ENCODE measurements at places on chromosomes 7 and 10. TPM values are rescaled to one million over a fixed set of nuclear protein-coding genes. Genes with fewer than 3 reads are reported as not detected.

The FAM131B gene
- 26.7 TPM for total RNA-seq

The C10orf71 gene
- 0.06 TPM for total RNA-seq

The FAM180A gene
- 0.61 TPM for total RNA-seq

The CPA4 gene
- 1.5 TPM for total RNA-seq

The GIMAP5 gene
- total RNA-seq = 8.6 TPM

DNA sequence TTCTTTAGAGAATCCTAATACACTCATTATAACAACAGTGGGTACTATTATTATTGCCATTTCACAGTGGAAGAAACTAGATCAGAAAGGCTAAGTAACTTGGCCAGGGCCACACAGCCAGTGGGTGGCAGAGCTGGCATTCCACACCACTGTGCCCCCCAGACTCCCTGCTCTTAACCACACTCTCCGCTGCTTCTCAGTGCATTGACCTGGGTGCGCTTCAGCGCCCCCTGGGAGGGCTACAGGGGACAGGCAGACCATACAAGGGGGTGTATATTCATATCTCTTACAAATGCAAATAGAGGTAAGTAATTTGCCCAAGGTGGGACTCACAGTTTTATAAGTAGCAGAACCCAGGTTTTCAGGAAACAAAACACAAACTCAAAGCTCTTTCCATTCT lies 77.0 kb upstream of the NMT2 start:
- H3K27ac ChIP-seq = no peak overlapping the region
- no peak overlapping the region for H3K4me3 ChIP-seq
- peaks cover 17% of the 10 kb centered on the region for H3K36me3 ChIP-seq
- DNase-seq = no peak
- H3K27me3 ChIP-seq = no peaks in the 10 kb centered on the region

GRCh38 chr7:37015353-37016034 lies 291.2 kb upstream of the AOAH start:
- no peaks in the 10 kb centered on the region for H3K4me1 ChIP-seq
- no peak for DNase-seq
- no peak overlapping the region for H3K27ac ChIP-seq
- no peaks in the 10 kb centered on the region for H3K27me3 ChIP-seq
- no peak overlapping the region for H3K4me3 ChIP-seq

- H3K27ac ChIP-seq = no peak overlapping the region
- no peak overlapping the region for H3K4me3 ChIP-seq
- H3K36me3 ChIP-seq = no peaks in the 10 kb centered on the region
- H3K4me1 ChIP-seq = no peaks in the 10 kb centered on the region
Measured at GRCh38 chr10:109474812-109475211, 448.5 kb downstream of the XPNPEP1 start.

- no peaks in the 10 kb centered on the region for H3K27me3 ChIP-seq
- no peaks in the 10 kb centered on the region for H3K4me1 ChIP-seq
- DNase-seq = no peak
- no peaks in the 10 kb centered on the region for H3K36me3 ChIP-seq
- H3K27ac ChIP-seq = no peak overlapping the region
- no peak overlapping the region for H3K4me3 ChIP-seq
Measured at GRCh38 chr10:45399113-45399512, 25.1 kb downstream of the ALOX5 start.

DNA sequence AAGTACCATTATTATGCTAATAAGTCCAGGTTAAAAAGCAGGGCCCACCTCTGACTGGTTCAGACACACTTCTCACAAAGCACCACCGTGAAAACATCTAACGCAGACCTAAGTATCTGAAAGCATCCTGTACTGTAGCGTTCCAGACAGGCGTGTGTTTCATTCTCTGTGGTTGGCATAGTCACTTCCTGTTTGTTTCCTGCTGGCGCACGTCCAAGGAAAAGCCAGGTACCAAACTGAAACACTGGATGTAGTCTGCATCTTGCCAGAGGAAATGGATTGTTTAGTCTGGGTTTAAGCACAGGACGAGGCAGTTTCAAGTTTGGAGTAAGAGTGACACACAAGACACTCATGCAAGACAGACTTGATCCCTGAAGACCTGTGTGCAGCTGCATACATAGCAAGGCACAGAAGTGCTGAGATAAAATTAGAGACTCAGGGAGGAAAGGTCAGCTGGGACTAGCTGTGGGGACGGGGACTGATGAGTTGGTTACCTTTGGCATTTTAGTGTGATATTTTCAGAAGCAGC lies 23.3 kb downstream of the BPGM start:
- H3K4me1 ChIP-seq = no peaks in the 10 kb centered on the region
- no peaks in the 10 kb centered on the region for H3K27me3 ChIP-seq
- H3K36me3 ChIP-seq = peaks cover 4% of the 10 kb centered on the region
- no peak overlapping the region for H3K27ac ChIP-seq

DNA sequence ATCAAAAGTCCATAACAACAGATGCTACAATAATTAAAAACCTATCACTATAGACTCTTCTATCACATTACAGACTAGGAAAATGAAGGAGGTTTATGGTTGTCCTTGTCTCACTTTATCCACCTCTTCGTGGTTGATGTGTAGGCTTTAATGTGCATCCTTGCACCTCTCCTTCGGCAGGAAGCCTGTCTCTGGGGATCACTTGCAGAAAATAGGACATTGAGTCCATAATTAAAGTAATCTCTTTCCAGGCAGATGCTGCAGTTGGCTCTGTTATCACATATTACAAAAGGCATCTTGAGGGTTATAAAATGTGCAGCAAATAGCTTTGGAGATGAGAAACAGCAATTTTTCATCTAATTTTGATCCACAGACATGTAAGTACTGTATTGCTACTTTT lies 168.4 kb downstream of the RELN start:
- no peaks in the 10 kb centered on the region for H3K27me3 ChIP-seq
- peak; percentile 14 for DNase-seq
- no peaks in the 10 kb centered on the region for H3K36me3 ChIP-seq
- H3K27ac ChIP-seq = no peak overlapping the region

- no peaks in the 10 kb centered on the region for H3K4me1 ChIP-seq
- H3K36me3 ChIP-seq = no peaks in the 10 kb centered on the region
- H3K4me3 ChIP-seq = no peak overlapping the region
- H3K27ac ChIP-seq = no peak overlapping the region
- H3K27me3 ChIP-seq = no peaks in the 10 kb centered on the region
- DNase-seq = no peak
Measured at GRCh38 chr10:7986851-7987250, 67.6 kb upstream of the GATA3 start.

DNA sequence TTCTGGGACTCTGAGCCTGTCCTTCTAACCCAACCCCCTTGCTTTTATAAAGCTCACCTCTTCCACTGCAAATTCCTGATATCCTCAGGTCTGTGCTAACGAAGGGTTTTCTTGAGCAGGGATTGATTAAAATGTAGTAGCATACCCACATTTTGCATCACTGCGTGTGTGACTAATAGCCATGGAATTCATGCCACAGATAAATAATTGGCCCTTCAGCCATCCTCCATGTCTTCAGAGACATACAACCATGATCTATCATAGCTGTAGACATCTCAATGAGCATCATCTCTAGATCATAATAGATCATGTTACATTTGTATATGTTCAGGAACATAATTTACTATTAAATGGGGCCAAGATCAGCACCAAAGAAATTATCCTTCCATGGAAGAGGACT lies 990.3 kb downstream of the KCNMA1 start:
- no peaks in the 10 kb centered on the region for H3K27me3 ChIP-seq
- H3K4me3 ChIP-seq = no peak overlapping the region
- no peak overlapping the region for H3K27ac ChIP-seq
- no peaks in the 10 kb centered on the region for H3K36me3 ChIP-seq
- peak; percentile 15 for DNase-seq

GRCh38 chr7:20064974-20065862 lies 152.0 kb downstream of the MACC1 start:
- H3K27me3 ChIP-seq = no peaks in the 10 kb centered on the region
- peak; percentile 82 for DNase-seq
- H3K36me3 ChIP-seq = no peaks in the 10 kb centered on the region
- no peaks in the 10 kb centered on the region for H3K4me1 ChIP-seq
- H3K4me3 ChIP-seq = no peak overlapping the region
- no peak overlapping the region for H3K27ac ChIP-seq

- H3K4me3 ChIP-seq = no peak overlapping the region
- H3K27me3 ChIP-seq = no peaks in the 10 kb centered on the region
- peaks cover 3% of the 10 kb centered on the region for H3K4me1 ChIP-seq
- no peak overlapping the region for H3K27ac ChIP-seq
- DNase-seq = no peak
Measured at GRCh38 chr10:70175516-70175915, 5.2 kb upstream of the SAR1A start.

- H3K4me3 ChIP-seq = no peak overlapping the region
- no peaks in the 10 kb centered on the region for H3K4me1 ChIP-seq
- no peaks in the 10 kb centered on the region for H3K36me3 ChIP-seq
- H3K27me3 ChIP-seq = no peaks in the 10 kb centered on the region
- DNase-seq = no peak
- H3K27ac ChIP-seq = no peak overlapping the region
Measured at GRCh38 chr7:81415181-81415580, 354.7 kb downstream of the HGF start.

GRCh38 chr7:51629206-51629605 lies 312.6 kb upstream of the COBL start:
- no peaks in the 10 kb centered on the region for H3K36me3 ChIP-seq
- no peak overlapping the region for H3K27ac ChIP-seq
- H3K27me3 ChIP-seq = no peaks in the 10 kb centered on the region
- no peak overlapping the region for H3K4me3 ChIP-seq
- H3K4me1 ChIP-seq = no peaks in the 10 kb centered on the region

GRCh38 chr7:26388256-26388655 lies 96.6 kb downstream of the SNX10 start:
- no peaks in the 10 kb centered on the region for H3K36me3 ChIP-seq
- no peak for DNase-seq
- H3K27me3 ChIP-seq = peaks cover 5% of the 10 kb centered on the region
- H3K4me1 ChIP-seq = no peaks in the 10 kb centered on the region
- H3K27ac ChIP-seq = no peak overlapping the region
- no peak overlapping the region for H3K4me3 ChIP-seq

- no peaks in the 10 kb centered on the region for H3K36me3 ChIP-seq
- peak overlapping the region; percentile 15 for H3K27ac ChIP-seq
- no peaks in the 10 kb centered on the region for H3K4me1 ChIP-seq
- no peak overlapping the region for H3K4me3 ChIP-seq
- no peaks in the 10 kb centered on the region for H3K27me3 ChIP-seq
Measured at GRCh38 chr7:84647797-84648757, 453.5 kb upstream of the SEMA3A start.

Measured in spinal cord (tissue), 10 donors.